ENCODE measurements at places on chromosomes 3 and 15.

GRCh38 chr15:98443526-98443925, 204.8 kb upstream of the IGF1R start:
- DNase-seq = no peak

GRCh38 chr3:71142441-71143161, 440.9 kb downstream of the FOXP1 start:
- peak; percentile 49 for DNase-seq

- DNase-seq = no peak
Observed at GRCh38 chr3:11638495-11639358, 5.0 kb downstream of the VGLL4 start.

- no peak for DNase-seq
Observed at GRCh38 chr15:96728591-96728990, 398.1 kb downstream of the NR2F2 start.

GRCh38 chr15:76954744-76955143, 23.2 kb downstream of the RCN2 start:
- no peak for DNase-seq

DNA sequence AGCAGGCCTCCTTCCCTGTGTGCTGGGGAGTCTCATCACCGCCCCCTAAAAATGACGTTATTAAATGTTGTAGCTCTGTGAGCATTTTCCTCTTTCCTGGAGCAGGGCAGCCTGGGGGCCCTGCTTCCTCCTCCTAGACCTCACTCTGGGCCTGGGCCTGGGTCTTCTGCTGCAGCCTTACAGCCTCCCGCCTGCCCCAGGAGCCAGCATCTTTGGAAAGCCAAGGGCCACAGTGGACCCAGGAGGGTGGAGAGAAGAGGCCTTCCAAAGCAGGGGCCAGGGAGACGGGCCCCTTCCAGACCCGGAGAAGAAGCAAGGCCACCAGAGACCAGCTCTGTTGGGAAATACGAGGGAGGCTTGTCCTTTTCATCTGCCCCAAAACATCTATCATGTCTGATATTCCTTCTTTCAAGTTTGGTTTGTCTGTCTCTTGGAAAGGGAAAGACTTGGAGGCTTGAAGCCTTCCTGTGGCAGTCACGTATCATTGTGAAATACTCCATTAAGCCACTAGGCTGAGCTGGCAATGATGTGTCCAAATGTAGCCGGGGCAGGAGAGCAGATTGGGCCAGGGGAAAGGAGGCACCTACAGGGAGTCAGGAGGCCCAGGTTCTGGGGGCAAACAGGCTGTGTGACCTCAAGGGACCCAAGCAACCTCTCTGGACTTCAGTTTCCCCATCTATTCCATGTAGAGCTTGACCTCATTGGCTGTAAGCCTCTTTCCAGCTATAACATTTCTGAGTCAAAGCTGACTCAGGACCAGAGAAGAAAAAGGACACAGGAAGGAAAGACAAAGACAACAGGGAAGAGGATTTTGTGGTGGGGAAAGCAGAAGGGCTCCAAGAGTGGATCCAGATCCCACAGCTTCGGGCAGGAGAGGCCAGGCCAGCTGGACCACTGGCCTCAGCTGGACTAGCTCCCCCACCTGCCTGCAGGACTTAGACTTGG, 31.1 kb downstream of the CYP11A1 start:
- no peak for DNase-seq

GRCh38 chr3:62367763-62368195, 5.6 kb downstream of the FEZF2 start:
- no peak for DNase-seq

DNA sequence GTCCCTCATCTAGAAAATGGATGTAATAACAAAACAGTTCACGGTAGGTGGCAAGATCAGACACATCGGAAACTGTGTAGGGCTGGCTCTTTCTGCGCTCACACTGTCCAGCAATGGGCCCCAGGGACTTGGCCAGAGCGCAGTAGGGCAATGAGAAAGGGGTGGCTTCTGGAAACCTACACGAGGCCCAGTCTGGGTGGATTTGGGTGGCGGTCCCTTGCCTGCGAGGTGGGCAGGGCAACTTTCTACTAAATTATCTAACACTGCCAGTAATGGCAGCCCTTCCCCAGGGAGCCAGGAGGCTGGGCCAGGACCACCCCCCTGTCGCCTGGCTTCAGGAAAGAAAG, 2.1 kb upstream of the TNK2 start:
- DNase-seq = no peak

DNA sequence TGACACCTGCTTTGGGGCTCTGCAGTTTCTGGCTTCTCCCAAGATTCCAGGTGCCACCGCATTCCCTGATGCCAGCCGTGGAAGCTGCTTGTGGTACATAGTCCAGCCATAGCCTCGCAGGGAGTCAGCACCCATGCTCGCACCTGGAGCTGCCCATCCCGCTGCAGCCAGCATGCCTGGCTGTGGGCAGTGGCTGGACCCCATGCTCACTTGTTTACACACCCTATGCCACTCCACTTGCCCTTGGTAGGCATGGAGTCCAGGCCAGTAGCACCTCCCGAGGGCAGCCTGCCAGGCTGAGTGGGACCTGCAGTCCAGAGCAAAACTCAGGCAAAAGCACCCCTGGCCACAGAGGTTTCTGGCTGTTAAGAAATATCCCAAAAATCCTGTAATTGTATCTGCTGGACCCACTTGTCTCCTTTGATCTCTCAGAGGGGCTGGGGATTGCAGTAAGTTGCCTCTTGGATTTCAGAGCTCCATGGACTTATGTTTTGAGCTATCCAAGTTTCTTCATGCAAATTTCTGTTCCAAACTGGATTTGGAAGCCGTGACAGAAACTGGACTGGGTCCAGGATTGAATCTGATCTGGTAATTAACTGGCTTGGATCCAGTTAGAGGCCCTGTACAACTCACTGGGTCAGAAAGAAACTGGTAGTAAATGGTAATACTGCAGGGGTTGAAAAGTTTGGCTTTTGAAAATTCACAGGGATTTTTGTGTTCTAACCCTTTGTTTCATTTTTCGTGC, 149.3 kb downstream of the FMN1 start:
- no peak for DNase-seq

- DNase-seq = no peak
Observed at GRCh38 chr15:100021653-100022052, 288.4 kb upstream of the LYSMD4 start.

DNA sequence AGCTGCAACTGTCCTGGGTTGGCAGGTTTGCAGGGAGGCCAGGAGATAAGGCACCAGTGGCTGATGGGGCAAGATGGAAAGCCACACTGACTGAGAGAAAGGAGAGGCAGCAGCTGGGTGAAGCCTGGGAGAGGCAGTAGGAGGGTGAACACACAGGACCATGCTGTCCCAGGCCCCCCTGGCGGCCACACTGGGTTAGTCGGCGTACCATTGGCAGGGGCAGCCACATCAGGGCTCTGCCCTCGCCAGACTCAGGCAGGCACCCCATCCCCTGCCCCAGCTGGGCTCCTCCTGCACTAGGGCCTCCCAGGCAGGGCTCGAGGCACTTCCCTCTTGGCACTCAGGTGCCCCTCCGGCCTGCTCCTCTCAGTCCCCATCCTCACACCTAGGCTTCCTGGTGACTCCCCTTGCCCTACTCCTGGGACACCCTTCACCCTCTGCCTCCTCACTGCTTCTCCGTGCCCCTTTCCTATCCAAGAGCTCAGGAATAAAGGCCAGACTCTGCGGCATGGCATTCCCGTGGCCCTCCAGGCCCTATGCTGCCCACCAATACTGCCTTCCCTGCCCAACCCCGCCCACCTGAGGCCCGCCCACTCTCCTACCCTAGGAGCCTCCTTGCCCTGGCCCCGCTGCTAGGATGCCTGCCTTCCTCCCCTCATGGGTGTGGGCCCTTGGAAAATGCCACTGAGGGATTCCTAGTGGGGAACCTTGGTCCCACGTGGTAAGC, 28.7 kb upstream of the DUSP7 start:
- no peak for DNase-seq

- DNase-seq = no peak
Observed at GRCh38 chr15:101489599-101490407, at the start of gene PCSK6. TSS of gene PCSK6 (minus strand) at chr15:101489707. CDS start at chr15:101489670, 37 bp downstream.

DNA sequence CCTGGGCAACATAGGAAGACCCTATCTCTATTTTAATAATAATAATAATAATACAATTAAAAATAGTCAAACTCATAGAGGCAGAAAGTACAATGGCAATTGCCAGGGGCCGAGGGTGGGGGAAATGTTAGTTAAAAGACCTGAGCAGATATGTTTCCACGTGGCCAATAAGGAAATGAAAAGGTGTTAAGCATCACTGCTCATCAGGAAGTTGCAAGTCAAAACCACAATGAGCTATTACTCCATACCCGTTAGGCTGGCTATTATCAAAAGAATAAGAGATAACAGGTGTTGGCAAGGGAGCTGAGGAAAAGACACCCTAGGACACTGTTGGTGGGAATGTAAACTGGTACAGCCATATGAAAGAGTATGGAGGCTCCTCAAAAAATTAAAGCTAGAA, 60.4 kb upstream of the PRSS50 start:
- DNase-seq = no peak

- no peak for DNase-seq
Observed at GRCh38 chr3:17585394-17586325, 156.8 kb downstream of the TBC1D5 start.

- DNase-seq = no peak
Observed at GRCh38 chr3:127805026-127805753, 17.1 kb downstream of the MGLL start.

GRCh38 chr3:3628676-3629328, 170.4 kb upstream of the LRRN1 start:
- DNase-seq = no peak

GRCh38 chr15:54772663-54773062, 424.1 kb downstream of the RSL24D1 start:
- no peak for DNase-seq

GRCh38 chr3:10506696-10507095, 1.3 kb upstream of the ATP2B2 start:
- DNase-seq = no peak

- no peak for DNase-seq
Observed at GRCh38 chr15:61476741-61477140, 247.6 kb upstream of the RORA start.

GRCh38 chr3:195191580-195191979, 79.4 kb downstream of the XXYLT1 start:
- DNase-seq = no peak

GRCh38 chr15:71329497-71330260, 214.4 kb downstream of the THSD4 start:
- DNase-seq = peak; percentile 87

DNA sequence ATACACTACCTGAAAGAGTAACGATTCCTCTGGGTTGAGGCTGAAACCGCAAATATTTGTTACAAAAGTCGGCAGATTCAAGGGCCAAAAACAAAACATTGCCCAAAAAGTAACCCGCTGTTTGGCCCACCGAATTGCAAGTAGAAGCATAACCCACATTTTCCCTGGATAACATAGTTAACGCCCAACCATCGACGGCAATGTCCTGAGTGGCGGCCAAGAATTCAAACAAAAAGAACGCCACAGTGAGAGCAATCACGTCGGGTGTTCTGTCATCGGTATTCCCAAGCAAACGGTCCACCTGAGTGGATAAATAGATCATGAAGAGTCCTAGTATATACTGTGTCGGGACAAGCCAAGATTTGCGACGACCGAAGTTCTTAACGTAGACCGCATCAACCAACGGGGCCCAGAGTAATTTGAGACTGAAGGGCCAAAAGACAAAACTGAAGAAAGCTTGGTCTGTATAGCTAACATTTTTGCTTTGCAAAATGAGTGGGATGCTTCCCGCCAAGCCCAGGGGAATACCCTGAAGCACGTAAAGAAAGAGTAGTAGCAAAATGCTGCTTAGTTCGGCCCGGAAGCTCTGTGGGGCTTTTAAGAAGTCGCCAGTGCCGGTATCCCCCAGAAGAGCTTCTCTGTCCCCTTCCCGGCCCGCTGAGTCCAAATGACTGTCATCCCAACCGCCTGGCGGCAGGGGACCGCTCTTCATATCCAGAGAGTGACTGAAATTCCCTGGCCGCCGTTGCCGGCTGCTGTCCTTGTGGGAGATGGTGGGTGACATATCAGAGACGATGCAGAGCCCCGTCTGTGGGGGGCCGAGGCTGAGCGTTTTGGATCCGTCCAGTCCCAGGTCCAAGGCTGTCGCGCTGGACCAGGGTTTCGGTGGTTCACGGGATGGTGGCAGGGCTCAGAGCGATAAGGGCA, 750 bp downstream of the SLC33A1 start:
- DNase-seq = peak; percentile 31

DNA sequence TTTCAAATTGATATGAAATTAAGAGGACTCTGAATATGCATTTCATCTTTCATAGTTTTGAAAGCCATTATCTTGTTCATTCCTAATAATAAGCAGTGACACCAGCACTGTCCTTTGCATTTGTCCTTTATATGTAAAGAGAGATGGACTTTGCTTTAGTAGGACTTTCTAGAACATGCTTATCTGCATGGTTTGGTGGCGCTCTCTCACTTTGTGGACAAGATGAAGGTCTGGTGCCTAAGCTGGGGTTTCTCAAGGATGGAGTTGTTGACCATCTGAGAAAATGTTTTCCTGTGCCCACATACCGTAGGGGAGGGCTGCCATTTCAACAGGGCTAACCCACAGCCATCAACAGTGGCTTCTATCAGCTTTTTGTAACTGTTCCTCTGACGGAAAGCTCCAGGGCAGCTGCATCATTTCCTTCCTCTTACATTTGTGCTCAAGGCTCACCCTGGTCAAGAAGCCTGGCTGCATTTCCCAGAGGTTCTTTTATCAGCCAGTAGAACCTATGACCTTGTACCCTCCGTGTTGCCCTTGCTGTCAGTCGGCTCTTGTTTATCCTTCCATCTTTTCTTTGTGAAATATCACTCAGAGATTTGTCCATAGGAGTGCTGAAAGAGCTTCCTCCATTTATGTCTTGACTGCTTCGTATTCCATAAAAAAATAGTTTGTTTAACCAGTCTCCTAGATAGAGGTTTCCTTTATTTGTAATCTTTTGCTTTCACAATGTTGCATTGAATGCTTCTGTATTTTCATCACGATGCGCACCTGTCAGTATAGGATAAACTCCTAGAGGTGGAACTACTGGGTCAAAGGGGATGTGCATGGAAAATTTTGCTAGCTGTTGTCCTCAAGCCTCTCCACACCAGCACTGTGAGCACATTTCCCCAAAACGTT, 44.6 kb downstream of the ABHD2 start:
- DNase-seq = no peak

GRCh38 chr3:26712211-26713026, 89.8 kb downstream of the LRRC3B start:
- DNase-seq = peak; percentile 10

GRCh38 chr15:93478947-93479346, 389.9 kb upstream of the RGMA start:
- no peak for DNase-seq

GRCh38 chr3:42213417-42213816, 52.6 kb downstream of the CCK start:
- no peak for DNase-seq

- DNase-seq = no peak
Observed at GRCh38 chr3:149815321-149815720, 2.3 kb downstream of the RNF13 start.

Data from iris pigment epithelial cell (primary cell).